ENCODE measurements at places on chromosomes 13 and 19. TPM values are rescaled to one million over a fixed set of nuclear protein-coding genes. Genes with fewer than 3 reads are reported as not detected.

GRCh38 chr19:41705393-41706174 lies 2.8 kb upstream of the CEACAM5 start:
- DNase-seq = no peak

- no peak for DNase-seq
Measured at GRCh38 chr13:55990631-55991030, 1150.1 kb upstream of the PRR20A start.

DNA sequence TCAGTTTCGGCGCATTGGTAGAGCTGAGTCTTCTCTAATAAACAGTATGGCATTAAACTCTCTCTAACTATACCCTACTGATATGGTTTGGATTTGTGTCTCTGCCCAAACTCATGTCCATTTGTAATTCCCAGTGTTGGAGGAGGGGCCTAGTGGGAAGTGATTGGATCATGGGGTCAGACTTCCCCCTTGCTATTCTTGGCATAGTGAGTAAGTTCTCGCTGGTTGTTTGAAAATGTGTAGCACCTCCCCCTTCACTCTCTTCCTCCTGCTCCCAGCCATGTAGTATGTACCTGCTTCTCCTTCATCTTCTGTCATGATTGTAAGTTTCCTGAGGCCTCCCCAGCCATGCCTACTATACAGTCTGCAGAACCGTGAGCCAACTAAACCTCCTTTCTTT lies 682.7 kb upstream of the ARGLU1 start:
- peak; percentile 50 for DNase-seq

GRCh38 chr13:80530191-80530590 lies 189.3 kb upstream of the SPRY2 start:
- no peak for DNase-seq

HIF3A gene
- total RNA-seq = not detected

- DNase-seq = no peak
Measured at GRCh38 chr19:17505223-17505622, 6.2 kb upstream of the PGLS start.
